ENCODE measurements at places on chromosomes 12 and 14.
A peak's percentile ranks its signal among the peaks of the same experiment; 100 is the strongest.

DNA sequence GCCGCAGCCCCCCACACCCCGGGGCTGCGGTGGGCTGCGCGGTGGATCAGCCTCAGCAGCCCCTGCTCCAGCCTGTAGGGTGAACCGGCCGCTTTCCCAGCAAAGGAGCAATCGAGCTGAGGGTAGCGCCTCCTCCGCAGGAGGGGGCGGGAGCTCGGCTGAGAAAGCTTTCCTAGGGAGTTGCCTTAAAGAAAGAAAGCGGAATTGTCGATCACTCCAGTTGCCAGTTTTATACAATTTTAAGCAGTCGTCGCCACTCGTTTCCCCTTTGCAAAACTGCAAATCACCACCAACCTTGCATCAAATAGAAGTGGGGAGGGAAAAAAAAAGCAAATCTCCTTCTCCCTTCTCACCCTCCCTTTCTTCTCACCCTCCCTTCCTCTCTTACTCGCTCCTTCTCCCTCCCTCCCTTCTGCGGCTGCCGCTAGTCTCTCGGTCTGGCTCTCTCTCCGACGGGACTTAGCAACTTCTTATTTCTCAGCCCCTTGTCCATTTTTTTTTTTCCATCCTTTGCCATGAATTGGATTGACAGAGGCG, at the start of gene PDE3A:
PDE3A (plus strand) TSS at position 424 of the 537 bp plus-strand sequence. CDS start 748 bp downstream, outside the sequence.
- DNase-seq = peak; percentile 23

GRCh38 chr12:26125400-26126339, 833 bp upstream of the BHLHE41 start:
- DNase-seq = peak; percentile 79

DNA sequence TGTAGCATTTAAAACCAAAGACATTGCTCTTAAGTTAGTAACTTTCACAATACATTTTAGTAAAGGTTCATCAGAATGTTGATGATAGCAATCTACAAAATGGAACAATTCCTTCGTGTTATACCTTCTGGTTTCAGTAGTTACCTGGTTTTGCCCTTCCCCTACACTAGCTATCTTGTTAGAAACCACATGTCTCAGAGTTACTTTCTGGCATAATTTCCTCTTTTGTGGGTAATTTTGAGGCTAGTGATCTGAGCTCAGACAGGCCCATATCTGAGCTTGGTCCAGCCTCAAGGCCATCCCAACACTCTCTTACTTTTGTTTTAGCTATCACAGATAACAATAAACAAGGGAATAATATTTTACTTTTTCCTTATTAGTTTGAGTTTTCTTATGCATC, 196.9 kb downstream of the KITLG start:
- DNase-seq = no peak

DNA sequence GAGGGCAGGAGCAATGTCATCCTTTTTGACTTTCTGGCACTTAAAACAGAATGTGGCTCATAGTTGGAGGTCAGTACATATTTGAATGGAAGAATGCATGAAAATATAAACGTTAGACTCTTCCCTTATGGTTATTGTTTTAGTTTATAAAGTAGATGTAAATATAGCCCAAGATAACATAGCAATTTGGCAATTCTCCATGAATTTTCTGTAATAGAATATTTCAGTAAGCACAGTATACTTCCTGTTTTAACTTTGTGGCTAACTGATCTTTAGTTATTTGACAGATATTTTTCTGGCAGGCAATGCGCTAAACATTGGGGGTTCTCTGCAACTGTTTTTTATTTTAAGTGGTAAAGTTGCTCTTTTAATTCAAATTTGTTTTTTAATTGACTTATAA, 763.0 kb downstream of the NRXN3 start:
- no peak for DNase-seq

- no peak for DNase-seq
Observed at GRCh38 chr14:92861856-92862745, 60.8 kb upstream of the CHGA start.

DNA sequence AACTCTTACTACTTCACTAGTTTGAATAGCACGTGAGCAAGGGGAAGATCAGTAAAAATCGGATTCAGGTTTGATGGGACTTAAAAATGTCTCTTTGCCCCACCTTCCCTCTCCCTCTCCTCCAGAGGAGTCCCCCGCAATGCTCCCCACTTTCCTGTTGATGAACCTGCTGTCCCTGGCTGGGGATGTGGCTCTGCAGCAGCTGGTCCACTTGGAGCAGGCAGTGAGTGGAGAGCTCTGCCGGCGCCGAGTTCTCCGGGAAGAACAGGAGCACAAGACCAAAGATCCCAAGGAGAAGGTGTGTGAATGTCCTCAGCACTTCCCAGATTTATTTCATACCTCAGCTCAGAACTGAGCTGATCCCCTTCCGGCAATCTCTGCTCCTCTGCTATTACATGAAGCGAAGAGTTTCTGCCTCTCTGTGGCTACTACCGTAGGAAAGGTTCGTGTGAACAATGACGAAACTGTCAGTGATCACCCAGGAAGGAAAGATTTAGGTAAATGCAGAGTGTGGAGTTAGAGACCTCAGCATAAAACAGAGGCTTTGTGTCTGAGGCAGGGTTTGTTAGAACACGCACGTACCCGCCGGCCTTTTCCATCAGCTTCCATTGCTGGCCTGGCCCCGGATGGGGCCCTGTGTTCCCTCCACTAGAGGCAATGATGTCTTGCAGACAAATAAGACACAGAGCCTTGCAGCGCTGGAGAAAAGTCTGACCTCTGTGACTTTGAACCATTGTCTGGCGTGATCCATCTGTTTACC, 7.4 kb upstream of the GAPDH start:
- DNase-seq = no peak

- DNase-seq = no peak
Observed at GRCh38 chr12:80038062-80038560, 61.2 kb upstream of the OTOGL start.

DNA sequence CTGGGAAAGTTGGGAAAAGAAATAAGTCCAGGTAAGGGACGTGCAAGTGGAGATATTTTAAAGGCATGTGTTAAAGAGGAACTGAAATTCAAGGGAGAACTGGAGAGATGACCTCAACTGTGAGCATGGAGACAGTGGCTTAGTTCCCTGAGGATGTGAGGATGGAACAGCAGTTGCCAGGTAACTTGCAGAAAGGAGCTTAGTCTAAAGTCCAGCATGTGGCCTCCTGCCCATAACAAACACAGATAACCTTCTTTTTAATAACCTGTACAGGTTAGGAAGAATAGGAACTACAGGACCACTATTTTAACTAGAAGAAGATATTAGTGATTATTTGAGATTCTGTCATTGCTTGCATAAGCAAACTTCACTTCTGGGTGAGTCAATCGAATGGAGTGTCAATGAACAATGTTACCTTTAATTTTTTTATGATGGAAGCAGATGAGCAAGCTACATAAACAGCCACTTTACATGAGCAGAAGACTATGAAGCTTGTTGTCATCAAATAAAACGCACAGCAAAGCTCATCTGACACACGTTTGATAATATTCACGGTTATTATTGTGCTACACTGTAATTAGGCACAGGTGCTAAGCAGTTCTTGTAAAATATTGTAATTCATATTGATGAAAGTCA, 291.7 kb upstream of the DDHD1 start:
- DNase-seq = no peak

GRCh38 chr14:39107591-39107996, 4.6 kb upstream of the SEC23A start:
- no peak for DNase-seq

DNA sequence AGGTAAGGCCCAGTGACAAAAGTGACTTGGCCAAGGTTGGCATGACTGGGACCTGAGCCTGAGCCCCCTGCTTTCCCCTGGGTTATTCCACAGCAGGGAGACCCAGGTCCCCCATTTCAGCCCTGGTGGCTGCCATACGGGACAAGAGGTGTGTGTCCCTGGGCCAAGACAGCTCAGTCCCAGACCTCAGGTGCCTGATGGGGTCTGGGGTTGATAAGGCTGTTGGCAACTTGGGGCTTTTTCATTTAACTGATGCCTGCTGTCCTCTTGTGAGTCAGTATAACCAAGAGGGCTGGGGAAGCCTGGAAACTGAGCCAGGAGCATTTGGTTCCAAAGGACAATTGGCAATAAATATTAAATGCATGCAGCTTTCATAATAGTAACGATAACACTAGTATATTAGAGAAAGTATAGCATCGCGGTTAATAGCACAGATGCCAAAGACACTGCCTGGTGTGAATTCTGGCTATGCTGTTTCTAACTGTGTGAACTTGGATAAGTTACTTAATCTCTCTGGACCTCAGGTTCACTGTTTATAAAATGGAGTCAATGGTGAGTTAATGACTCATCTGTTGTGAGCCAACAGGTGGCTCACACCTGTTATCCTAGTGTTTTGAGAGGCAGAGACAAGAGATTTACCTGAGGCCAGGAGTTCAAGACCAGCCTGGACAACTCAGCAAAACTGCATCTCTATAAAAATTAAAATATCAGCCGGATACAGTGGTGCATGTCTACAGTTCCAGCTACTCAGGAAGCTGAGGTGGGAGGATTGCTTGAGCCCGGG, 898 bp downstream of the SDSL start:
- no peak for DNase-seq

DNA sequence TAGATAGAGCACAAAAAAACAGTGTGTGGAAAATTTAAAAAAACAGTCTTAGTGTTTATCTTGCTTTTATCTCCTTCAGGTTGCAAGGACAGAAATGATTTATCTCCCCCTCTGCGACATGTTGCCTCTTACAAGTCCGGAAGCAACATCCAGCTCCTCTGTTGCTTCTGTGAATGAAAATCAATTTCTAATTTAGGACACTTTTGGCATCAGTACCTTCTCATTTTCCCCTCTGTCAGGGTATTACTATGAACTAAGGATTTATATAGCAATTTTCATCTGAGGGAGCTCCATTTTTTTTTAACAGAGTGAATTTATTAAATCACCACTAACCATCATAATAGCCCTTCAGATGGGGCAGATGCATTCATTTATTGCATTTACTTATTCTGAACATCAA, 116.6 kb upstream of the PLXNC1 start:
- no peak for DNase-seq

DNA sequence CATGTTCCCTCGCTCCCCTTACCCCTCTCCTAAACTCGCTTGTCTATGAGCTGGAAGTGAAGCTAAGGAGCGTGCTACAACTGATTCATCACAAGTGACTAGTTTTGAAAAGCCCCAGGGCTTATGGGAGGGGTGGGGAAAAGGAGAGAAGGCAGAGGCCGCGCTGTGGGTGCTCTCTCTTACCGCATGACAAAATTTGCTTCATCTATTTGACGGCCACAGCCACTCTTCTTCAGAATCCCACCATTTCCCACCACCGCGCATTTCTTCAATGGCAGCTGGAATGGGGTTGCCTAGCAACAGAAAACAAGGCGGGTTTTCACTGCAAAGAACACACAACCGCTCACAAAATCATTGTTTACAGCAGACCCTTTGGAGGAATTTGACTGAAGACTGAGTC, 79.4 kb downstream of the ST8SIA1 start:
- no peak for DNase-seq

DNA sequence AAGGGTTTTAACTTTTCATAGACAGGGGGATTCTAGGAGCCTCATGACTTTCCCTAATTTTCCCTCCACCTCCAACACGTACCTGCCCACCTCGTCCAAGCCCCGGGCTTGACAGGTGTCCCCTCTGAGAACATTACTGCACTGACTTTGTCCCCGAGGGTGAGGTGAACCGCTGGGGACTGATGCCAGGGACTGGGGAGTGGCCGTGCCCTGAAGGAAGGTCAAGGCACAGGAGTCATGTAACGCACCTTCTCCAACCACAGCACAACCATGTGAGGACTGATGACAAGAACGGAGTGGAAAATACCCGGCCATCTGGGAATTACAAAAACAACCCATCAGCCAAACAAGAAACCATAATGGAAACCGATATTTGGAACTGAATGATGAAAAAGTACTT, 214.7 kb upstream of the C14orf180 start:
- no peak for DNase-seq

- peak; percentile 18 for DNase-seq
Observed at GRCh38 chr14:36333119-36333518, 12.7 kb upstream of the MBIP start.

- no peak for DNase-seq
Observed at GRCh38 chr14:23294734-23295561, 7.7 kb downstream of the PPP1R3E start.

GRCh38 chr12:48285751-48286650, 64.7 kb downstream of the ZNF641 start:
- no peak for DNase-seq

- no peak for DNase-seq
Observed at GRCh38 chr12:90086281-90086680, 377.6 kb upstream of the ATP2B1 start.

GRCh38 chr12:46267575-46267824, 1.3 kb downstream of the SLC38A1 start:
- peak; percentile 88 for DNase-seq

- no peak for DNase-seq
Observed at GRCh38 chr12:89354612-89355067, 2.3 kb upstream of the DUSP6 start.

GRCh38 chr14:98466807-98467206, 805.2 kb downstream of the BCL11B start:
- no peak for DNase-seq
